ENCODE measurements at places on chromosomes 2 and 18. TPM values are rescaled to one million over a fixed set of nuclear protein-coding genes. Genes with fewer than 3 reads are reported as not detected.

- peaks cover 3% of the 10 kb centered on the region for H3K27me3 ChIP-seq
- H3K4me1 ChIP-seq, result no peaks in the 10 kb centered on the region
- H3K4me3 ChIP-seq, result no peak overlapping the region
- no peak for DNase-seq
- H3K36me3 ChIP-seq, result no peaks in the 10 kb centered on the region
- no peak overlapping the region for H3K27ac ChIP-seq
Observed at GRCh38 chr2:53208815-53209214, 558.8 kb upstream of the CHAC2 start.

Gene CPO
- 0.56 TPM for polyA plus RNA-seq

GRCh38 chr2:30239308-30239985, 8.1 kb downstream of the LBH start:
- peaks cover 3% of the 10 kb centered on the region for H3K27me3 ChIP-seq
- H3K4me1 ChIP-seq, result no peaks in the 10 kb centered on the region
- H3K4me3 ChIP-seq, result peak overlapping the region; percentile 10
- DNase-seq, result peak; percentile 86
- peak overlapping the region; percentile 11 for H3K27ac ChIP-seq

DNA sequence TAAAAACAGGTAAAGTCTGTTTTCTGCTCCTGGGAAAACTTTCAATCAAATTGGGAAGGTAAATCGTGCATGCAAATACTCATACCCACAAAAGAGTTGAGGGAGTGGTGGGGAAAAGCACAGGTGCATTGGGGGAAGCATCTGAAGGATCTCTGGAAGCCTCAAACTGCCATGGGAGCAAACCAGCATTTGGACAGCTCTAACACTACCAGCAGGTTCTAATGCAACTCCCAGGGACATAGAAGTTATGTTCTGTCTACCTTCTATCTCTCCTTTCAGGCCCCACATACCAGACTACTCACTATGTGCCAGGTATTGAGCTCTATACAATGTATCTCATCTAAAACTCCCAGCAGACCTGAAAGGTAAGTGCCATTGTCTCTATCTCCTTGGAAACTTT, 933.7 kb downstream of the NRXN1 start:
- no peak overlapping the region for H3K4me3 ChIP-seq
- H3K27me3 ChIP-seq, result no peaks in the 10 kb centered on the region
- no peak for DNase-seq
- H3K36me3 ChIP-seq, result no peaks in the 10 kb centered on the region
- no peaks in the 10 kb centered on the region for H3K4me1 ChIP-seq
- no peak overlapping the region for H3K27ac ChIP-seq

DNA sequence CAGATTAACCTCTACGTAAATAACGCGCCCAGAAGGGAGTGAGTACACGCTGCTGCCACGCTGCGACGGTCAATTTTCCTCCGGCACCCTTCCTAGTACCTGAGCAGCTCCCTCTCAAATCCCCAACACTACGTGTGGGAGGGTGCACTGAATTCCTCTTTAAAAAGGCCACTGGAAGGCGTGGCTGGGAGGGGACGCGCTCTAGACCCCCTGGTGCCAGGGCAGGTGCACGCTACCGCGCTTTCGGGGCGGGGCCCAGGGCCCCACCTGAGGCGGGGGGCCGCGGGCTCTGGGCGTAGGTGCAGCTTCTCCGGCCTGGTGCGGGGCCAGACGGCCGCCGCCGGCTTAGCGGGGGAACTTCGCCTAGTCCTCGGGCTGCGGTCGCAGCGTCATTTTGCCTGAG, 668 bp upstream of the ANKRD12 start:
- H3K4me1 ChIP-seq, result peaks cover 44% of the 10 kb centered on the region
- DNase-seq, result no peak
- H3K27me3 ChIP-seq, result no peaks in the 10 kb centered on the region
- H3K4me3 ChIP-seq, result peak overlapping the region; percentile 88

GRCh38 chr2:144939590-144939989, 419.7 kb upstream of the ZEB2 start:
- no peak for DNase-seq
- H3K27me3 ChIP-seq, result peaks cover 2% of the 10 kb centered on the region
- no peak overlapping the region for H3K27ac ChIP-seq
- no peaks in the 10 kb centered on the region for H3K4me1 ChIP-seq
- no peak overlapping the region for H3K4me3 ChIP-seq
- H3K36me3 ChIP-seq, result no peaks in the 10 kb centered on the region

Gene CFAP53
- 0.96 TPM for polyA plus RNA-seq

- H3K4me3 ChIP-seq, result no peak overlapping the region
- H3K4me1 ChIP-seq, result no peaks in the 10 kb centered on the region
- no peaks in the 10 kb centered on the region for H3K27me3 ChIP-seq
- no peak overlapping the region for H3K27ac ChIP-seq
- H3K36me3 ChIP-seq, result no peaks in the 10 kb centered on the region
Observed at GRCh38 chr18:79496237-79496977, 100.7 kb downstream of the NFATC1 start.
